ENCODE measurements at places on chromosomes 5 and 9.

- no peak for DNase-seq
Measured at GRCh38 chr5:140262839-140263238, 40.1 kb downstream of the PFDN1 start.

DNA sequence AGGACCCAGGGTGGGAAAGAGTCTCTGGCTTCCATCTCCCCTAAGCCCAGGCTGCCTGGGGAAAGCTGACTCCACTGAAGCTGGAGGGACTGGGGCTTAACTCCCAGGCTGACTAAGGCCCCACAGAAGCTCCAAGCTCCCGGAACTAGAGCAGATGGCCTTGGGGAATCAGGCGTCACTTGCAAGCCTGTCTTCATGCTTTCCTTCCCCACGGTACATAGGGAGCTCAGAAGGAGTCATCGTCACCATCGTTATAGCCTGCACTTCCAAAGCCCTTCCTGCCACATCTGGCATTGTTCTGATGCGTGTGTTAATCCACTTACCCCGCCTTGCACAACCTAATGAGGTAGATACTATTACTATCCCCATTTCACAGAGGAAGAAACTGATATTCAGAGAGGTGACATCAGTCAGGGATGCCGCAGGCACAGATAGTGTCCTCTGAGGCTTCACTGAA, 11.5 kb downstream of the AQP3 start:
- no peak for DNase-seq

GRCh38 chr9:37778534-37778933, 6.3 kb downstream of the EXOSC3 start:
- DNase-seq: no peak

GRCh38 chr5:17432569-17432968, 65.5 kb upstream of the TAF11L2 start:
- DNase-seq: no peak

DNA sequence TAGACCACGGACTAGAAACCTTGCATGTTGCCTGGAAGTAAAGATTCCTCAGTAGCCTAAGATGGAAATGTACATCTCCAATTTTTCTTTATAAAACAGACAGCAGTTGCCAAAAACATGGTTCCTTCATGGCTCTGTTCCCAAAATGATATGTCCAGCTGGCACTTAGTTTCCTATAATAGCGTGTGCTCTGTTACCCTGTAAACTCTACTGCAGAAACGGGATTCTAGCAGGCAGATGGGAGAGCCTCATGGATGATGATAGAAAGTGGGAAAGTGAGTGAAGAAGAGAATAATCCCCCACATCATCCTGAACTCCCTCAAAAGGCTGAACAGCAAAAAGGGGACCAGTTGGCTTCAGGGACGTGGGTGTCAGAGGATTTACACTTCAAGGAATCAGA, 118.2 kb downstream of the FRMD3 start:
- no peak for DNase-seq

Data from CD4-positive, alpha-beta T cell treated with Interferon gamma for 1 hour (primary cell).